HCT116 (cell line): ENCODE measurements at places on chromosomes 7 and 10.

DNA sequence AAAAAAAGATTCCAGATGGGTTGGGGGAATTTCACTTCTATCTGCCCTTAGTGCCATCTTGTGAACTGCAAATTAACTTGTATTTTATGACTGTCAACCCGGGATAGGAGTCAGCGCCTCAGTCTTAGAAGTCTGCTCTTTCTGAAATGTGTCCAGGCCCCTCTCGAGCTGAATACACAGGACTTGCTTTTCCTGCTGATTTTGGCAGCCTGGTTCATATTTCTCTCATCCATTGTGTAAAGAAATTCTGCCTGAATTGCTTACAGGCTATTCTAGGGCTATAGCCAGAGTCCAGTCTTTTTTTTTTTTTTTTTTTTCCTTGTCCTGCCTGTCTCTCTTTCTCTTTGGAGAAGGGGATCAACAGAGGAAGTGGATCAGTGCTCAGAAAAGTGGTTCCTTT is 24.6 kb downstream of the GATA3 start:
- no peak for DNase-seq

- no peak for DNase-seq
Observed at GRCh38 chr7:102129636-102130370, 156.9 kb upstream of the SH2B2 start.

DNA sequence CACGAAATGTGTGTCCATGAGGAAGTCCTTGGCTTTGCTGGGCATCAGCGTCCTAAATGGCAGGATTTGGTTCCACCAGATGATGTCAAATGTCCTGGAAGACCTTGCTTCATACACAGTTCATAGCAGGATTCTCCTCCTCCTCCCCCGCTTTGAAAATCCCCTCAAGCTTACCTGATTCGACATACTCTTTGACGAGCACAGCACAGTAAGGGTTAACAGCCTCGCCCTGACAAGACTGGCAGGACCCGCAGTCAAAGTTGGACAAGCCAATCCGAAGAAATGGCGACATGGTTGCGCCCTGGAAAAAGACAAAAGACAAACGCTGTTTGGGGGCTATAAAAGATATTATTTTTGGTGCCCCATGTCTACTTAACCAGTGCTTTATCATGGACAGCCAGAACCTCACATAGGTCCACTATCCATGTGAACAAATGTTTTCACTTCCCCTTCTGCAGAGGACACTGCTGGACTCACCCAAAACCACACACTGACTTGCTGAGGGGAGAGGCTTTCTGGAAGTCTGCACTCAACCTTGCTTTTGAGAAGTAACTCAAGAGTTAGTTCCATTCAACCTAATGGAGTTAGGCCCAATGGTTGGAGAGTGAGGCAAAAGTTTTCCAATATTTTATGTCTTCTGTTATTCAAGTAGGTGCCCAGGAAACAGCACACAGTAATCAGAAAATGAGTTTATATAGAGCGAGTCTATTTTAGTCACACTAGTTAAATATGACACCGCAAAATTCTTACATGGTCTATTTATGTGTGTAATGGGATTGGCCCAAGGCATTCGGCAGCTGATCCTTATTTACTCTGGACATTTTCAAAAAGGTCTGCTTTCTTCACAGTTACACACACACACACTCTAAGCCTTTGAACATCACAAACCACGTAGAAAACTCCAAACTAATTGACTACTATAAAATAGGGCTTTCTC is 65.0 kb downstream of the PRKCQ start:
- no peak for DNase-seq

- no peak for DNase-seq
Observed at GRCh38 chr10:50385624-50386023, 134.3 kb upstream of the ASAH2 start.

GRCh38 chr7:155281398-155281969 is 16.2 kb upstream of the INSIG1 start:
- no peak for DNase-seq

GRCh38 chr7:75866489-75867389 is 12.1 kb upstream of the RHBDD2 start:
- DNase-seq, result peak; percentile 48

GRCh38 chr10:28180654-28181053 is 122.2 kb downstream of the MPP7 start:
- peak; percentile 69 for DNase-seq

GRCh38 chr10:133126431-133127290 is 33.4 kb upstream of the KNDC1 start:
- no peak for DNase-seq

DNA sequence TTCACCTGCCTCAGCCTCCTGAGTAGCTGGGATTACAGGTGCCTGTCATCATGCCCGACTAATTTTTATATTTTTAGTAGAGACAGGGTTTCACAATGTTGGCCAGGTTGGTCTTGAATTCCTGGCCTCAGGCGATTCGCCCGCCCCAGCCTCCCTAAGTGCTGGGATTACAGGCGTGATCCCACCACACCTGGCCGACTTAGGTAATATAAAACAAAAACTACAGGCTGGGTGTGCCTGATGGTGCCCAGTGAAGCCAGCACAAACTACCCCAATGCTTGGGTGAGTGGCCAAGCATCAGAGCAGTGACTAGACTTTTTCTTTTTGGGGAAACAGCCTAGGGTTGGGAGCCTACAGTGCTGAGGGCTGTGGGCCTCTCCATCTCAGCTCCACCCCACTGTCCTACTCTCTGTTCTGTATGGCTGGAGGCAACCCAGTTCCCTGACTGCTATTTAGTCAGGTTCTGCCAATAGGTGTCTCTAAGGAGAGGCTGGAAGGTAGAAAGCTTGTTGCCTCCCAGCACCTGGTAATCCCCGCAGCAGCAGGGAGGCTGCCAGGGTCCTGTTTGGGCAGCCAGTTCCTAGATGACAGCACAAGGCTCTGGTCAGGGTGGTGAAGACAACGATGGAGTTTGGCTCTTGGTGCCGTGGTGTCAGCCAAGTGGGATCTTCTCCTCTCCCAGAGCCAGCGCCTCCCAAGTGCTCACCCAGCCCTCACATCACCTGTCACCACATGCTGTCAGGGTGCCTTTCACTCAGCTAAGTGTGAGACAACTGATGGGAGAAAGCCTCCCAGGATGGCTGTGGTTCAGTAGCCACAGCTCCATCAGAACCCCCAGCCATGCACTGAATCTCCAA is 10.4 kb upstream of the NACAD start:
- no peak for DNase-seq

- no peak for DNase-seq
Observed at GRCh38 chr10:61801484-61801883, 100.0 kb upstream of the ARID5B start.

- DNase-seq, result no peak
Observed at GRCh38 chr7:6232116-6232515, 40.3 kb downstream of the CYTH3 start.

GRCh38 chr10:116183733-116184511 is 89.1 kb downstream of the GFRA1 start:
- DNase-seq, result no peak

DNA sequence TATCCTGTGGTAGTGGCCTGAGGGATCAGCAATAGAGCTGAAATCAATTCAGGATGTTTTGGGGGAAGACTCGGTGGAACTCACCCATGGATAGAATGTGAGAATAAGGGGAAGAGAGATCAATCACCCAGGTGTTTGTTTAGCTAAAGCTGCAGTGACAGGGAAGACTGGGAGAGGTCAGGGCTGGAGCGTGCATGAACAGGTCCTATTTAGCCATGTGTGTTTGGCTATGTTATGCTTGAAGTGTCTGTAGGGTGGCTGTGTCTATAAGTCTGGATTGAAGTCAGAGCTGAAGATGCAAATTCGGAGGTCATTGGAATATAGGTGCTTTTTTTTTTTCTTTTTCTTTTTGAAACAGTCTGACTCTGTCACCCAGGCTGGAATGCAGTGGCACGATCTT is 4.6 kb downstream of the ATP6V1F start:
- no peak for DNase-seq

GRCh38 chr7:100626530-100627237 is 14.3 kb downstream of the MOSPD3 start:
- peak; percentile 63 for DNase-seq
